Activated CD4-positive, alpha-beta T cell treated with anti-CD3 and anti-CD28 coated beads, Interleukin-2, amount 50 U/mL, for 24 hours (primary cell): ENCODE measurements at places on chromosomes 4 and X.

DNA sequence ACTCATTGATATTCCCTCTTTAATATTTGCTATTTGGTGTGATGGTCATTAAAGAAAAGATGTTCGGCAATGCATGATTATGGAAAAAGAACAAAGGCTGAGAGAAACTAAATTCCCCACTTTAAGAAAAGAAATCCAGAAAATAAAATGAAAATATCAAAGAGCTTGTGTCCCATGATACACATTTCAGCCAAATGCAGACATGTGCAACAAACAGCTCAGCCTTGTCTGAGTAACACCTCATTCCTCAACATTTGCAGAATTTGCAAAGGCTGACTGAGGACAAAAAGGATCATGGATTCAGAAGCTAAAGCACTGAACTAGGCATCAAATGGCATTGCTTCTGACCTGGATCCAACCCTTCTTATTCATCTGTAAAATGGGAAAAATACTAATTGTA lies 281.0 kb downstream of the RAB28 start:
- DNase-seq = no peak

DNA sequence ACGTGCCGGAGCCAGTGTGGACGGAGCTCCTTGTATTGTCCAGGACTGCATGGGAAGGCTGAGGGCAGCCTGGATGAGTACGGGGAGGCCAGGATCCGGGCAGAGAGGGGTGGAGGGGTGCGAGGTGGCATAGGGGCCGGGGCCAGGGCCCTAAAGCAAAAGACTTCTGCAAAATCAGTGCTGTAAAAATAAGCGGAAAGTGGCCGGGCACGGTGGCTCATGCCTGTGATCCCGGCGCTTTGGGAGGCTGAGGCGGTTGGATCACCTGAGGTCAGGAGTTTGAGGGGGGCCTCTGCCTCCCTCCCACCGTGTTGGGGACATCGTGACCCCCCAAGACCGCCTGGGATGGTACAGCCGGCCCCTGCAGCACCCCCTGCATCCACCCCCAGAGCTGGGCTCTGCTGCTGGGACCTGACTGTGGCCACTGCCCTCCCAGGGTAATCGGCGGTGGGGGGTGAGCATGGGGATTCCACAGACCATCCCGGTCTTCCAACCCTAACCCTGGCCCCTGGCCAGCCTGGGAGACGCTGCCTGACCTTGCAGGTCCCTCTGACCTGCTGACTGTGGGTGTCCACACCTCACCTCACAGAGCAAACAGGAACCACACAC lies 23.4 kb upstream of the PLCXD1 start:
- no peak for DNase-seq

DNA sequence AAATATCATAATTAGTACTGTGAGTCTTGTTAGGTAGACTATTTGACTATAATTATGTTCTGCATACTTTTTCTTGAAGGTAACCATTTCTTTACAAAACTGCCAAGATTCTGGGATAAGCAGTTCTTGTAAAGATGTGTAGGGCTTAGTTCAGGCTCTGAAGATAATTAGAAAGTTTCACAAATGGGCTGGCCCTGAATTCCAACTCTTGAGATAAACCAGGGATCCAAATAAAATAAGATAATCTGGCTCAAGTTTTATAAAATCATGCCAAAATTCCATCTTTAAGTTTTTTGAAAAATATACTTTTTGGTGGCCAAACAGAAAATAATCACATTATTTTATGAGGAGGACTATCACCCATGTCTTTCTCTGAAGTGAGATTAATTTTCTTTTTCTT lies 35.5 kb upstream of the GLRB start:
- no peak for DNase-seq

DNA sequence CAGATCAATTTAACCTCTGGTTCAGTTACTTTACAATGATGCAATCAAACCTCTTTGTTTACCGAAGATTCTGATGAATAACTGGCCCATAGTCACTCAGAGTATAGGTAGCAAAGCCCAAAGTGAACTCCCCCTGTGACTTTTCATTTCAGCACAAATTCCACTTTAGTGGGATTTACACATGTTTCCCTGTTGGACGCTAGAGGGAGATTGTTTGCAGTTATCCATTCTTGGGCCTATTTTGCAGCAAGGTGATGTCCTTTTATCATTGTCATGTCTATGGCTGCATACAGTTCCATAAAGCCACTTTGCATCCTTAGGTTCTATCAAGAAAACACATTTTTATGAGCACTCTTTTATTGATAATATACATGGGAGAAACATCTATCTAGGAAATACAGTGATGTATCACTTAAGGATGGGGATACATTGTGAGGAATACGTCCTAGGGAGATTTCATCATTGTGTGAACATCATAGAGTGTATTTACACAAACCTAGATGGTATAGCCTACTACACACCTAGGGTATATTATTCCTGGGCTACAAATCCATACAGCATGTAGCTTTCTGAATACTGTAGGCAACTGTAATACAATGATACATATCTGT lies 14.5 kb upstream of the DKK2 start:
- no peak for DNase-seq

- DNase-seq = no peak
Observed at GRCh38 chr4:83283181-83283580, 1.4 kb downstream of the COQ2 start.

GRCh38 chr4:28469387-28469786 lies 1608.7 kb downstream of the STIM2 start:
- DNase-seq = no peak

- DNase-seq = no peak
Observed at GRCh38 chr4:16083241-16084191, at the start of gene PROM1. Gene PROM1, minus strand, starts transcription at chr4:16084023. Its CDS starts 8,117 bp downstream, at chr4:16075906.

- no peak for DNase-seq
Observed at GRCh38 chr4:113325876-113326615, 276.6 kb downstream of the ANK2 start.

- DNase-seq = no peak
Observed at GRCh38 chrX:107728371-107729099, 47.1 kb downstream of the TSC22D3 start.

DNA sequence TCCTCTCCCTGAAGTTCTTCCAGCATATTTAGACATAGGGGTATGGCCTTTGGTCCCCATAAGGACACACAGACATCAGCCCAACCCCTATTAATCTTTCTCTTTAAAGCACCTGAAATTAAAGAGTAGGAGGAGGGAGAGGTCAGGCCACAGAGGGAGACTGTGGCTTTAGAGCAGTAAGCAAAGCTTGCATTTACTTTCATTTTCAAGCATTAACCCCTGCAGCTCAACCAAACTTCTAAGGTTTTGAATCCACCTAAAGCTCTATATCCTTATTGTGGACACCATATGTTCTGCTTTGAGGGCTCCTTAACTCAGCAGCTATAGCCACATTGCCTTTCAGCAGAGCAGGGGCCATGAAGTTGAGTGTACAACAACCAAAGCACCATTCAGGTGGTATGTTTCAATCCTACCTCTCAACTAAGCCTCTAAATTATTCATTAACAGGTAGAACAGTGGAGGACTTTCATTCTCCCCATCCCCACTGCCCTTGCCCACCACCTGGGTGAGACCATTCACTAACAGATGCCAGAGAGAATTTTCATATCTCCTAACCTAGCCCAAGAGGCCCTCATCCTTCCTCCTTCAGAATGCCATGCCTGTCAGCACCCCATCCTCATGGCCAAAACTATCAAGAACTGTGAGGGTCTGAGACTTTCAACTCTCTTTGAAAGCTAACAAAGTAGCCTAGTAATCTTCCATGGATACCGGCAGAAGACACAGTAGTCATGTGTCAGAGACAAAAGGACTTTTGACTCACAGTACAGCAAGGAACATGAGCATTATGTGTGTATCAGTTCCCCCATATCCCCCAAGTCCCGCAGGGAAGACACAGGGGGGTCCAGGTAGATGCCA lies 20.8 kb downstream of the LIN54 start:
- DNase-seq = no peak

DNA sequence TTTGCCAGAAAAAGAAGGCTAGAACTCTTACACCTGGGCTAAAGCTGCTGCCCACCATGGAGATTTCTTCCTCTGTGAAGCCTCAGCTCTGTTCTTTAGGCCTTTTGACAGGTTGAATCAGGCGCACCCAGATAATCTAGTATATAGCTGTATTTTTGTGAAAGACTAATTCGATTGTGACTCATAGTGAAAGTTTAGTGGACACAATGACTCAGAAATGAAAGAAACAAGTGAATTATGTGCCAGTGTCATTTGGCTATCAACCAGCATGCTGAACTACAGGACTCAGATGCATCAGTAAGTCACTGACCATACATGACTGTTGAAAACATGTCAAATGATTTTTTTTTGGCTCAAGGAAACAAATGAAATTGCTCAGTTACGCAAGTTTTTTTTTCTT lies 425.4 kb downstream of the SLITRK2 start:
- DNase-seq = no peak

DNA sequence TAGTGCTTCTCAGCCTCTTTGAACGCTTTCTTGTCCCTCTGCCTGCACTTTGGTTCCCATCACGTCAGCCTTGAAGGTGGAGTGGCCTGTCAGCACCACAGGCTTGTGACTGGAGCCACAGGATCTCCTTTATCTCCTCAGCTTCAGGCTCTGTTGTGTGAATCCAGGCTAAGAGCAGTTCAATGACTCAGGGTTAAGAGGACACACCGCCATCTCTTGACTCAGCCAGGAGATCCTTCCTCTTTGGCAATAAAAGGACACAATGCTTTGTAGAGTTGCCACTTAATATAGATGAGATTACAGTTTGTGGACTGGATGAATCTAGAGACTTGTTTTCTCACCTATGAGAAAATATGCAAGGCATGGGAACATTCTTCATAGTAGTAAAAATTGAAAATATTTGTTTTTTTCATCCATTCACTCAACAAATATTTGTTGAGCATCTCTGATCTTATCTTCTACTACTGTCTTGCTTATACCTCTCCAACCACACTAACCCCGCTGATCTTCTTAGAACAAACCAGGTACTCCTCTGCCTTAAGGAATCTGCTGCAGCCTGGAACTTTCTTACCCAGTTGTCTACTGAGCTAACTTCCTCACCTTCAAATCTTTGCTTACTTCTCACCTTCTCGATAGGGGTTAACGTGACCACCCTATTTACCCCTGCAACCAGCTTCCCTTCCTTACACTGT lies 62.3 kb downstream of the UCHL1 start:
- no peak for DNase-seq
